ENCODE measurements at places on chromosomes 12 and 14. TPM values are rescaled to one million over a fixed set of nuclear protein-coding genes. Genes with fewer than 3 reads are reported as not detected.

The REM2 gene
- 0.47 TPM for total RNA-seq

- no peaks in the 10 kb centered on the region for H3K27me3 ChIP-seq
- no peaks in the 10 kb centered on the region for H3K4me1 ChIP-seq
- no peak overlapping the region for H3K4me3 ChIP-seq
- no peaks in the 10 kb centered on the region for H3K36me3 ChIP-seq
- H3K27ac ChIP-seq, result no peak overlapping the region
These were observed 26.9 kb downstream of the TMTC1 start for GRCh38 chr12:29756741-29757390.

DNA sequence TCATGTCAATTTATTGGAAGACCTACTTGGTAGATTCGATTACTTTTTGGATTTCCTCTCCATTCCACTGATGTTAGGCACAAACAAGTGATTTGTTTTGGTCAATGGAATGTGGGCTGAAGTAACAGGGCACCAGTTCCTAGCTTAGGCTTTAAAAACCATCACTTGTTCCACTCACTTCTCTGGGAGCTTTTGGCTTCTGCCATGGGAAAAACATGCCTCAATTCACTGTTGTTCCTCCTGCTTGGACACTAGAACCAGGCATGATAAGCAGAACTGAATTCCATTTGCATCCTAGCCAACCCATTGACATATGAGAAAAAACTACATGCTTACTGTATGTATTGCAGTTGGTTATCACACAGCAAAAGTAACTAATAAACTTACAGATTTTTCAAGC, 47.8 kb downstream of the LLPH start:
- DNase-seq, result no peak
- no peaks in the 10 kb centered on the region for H3K36me3 ChIP-seq
- no peak overlapping the region for H3K4me3 ChIP-seq

GRCh38 chr14:96739200-96739910, 57.8 kb upstream of the VRK1 start:
- no peak for DNase-seq
- H3K27me3 ChIP-seq, result peaks cover 36% of the 10 kb centered on the region
- no peak overlapping the region for H3K27ac ChIP-seq
- no peaks in the 10 kb centered on the region for H3K36me3 ChIP-seq
- no peak overlapping the region for H3K4me3 ChIP-seq
- H3K4me1 ChIP-seq, result no peaks in the 10 kb centered on the region

DNA sequence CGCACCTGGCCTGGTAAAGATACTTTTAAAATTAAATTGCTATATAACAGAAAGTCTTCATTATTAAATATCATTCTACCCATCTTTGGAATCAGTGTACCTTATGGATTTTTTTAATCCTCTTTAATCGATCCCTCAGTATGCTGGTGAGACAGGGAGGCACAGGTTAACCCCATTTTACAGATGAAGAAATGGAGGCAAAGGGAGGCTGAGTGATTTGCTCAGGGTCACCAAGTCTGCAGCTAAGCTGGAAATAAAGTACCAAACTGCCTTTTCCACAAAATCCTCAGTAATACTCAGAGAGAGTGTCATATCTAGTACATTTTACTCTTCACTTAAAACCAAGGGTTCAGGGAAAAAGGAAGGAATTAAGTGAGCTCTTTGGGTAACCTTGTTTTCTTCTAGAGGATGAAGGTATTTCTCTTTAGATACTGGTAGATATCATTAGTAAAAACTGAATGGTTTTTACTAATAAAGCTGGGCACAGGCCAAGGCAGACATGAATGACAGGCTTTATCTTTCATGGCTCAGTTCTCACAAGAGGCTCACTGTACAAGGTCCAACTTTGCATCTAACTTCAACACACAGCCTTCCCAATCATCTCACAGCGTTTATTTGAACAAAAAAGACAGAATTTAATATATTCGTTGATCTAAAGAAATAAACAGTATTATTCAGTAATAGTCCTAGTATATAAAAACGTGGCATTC, 35.3 kb upstream of the TTC7B start:
- H3K27me3 ChIP-seq, result no peaks in the 10 kb centered on the region
- no peak overlapping the region for H3K4me3 ChIP-seq
- H3K36me3 ChIP-seq, result no peaks in the 10 kb centered on the region
- H3K27ac ChIP-seq, result no peak overlapping the region
- no peaks in the 10 kb centered on the region for H3K4me1 ChIP-seq
- no peak for DNase-seq

- no peaks in the 10 kb centered on the region for H3K27me3 ChIP-seq
- no peak overlapping the region for H3K27ac ChIP-seq
- no peak for DNase-seq
These were observed 24.6 kb downstream of the NIN start for GRCh38 chr14:50806241-50806933.
